ENCODE measurements at places on chromosomes 12 and 14.

DNA sequence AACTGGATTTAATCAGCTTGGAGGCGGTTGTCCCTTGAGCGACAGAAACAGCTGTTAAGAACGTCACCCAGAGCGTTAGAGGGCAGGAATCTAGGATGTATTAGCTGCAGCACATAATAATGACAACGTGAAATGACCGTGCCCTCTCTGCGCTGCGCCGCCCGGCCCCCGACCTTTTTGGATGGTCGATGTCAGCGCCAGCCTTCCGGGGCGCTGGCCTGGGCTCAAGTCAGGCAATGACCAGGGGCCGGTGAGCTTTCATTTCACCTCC, 427 bp upstream of the TMEM120B start:
- DNase-seq = no peak

GRCh38 chr14:93717668-93718320, 70.5 kb downstream of the PRIMA1 start:
- no peak for DNase-seq

DNA sequence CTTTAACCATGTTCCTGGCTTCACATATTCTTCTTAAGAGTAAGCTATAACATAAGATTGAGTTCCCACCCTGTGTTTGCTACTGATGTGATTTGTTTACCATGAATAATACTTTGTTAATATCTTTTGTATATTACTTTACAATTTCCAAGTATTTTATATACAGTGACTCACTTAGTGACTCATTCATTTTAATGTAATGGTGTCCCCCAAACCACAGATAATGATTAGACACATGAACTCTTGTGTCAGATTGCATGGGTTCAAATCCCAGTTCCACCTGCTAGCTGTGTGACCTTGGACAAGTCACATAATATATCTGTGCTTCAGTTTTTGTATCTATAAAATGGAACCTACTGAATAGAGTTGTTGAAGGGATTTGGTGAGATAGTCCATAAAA, 76.1 kb downstream of the MYF5 start:
- DNase-seq = no peak

- no peak for DNase-seq
These were observed 93.1 kb downstream of the SRGAP1 start for GRCh38 chr12:63937378-63938316.

DNA sequence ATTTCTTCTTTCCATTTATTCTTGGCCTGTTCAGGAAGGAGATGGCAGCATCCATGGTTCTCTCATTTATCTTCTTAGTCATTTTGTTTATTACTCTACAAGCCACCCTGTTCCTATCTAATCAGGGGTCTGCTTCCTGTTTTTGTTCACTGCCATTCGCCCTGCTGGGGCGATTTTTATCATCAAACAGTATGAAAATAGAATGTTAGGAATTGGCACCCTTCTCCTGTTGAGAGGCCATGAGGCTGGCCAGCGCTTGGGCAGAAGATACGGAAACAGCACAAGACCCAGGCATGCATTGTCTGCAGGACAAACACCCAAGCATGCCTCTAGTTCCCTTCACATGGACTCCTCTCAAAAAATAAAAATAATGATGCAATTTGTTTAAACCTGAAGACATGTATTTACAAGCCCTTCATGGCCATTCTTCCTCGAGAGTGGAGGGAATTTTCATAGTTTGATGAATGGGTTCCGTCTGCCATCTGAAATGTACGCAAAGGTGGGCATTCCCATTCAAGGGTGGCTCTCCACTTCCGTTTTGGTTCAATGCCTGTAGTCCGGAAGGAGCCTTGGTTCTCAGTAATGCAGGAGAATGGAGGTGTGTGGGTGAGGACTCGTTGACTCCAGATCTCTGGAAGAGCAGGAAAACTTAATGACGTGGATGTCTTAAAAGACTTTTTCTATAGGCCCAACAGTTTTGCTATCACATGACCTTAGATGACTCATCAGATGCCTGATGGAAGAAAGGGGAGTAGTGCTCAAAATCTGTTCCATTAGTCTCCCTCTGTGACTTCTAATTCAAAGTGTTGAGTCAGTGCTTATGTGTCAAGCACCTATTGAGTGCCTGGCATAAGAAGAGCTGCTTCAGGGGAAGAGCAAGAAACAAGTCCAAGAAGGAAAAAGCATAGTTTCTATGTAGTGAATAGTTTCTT, 252.4 kb upstream of the TBX3 start:
- no peak for DNase-seq

DNA sequence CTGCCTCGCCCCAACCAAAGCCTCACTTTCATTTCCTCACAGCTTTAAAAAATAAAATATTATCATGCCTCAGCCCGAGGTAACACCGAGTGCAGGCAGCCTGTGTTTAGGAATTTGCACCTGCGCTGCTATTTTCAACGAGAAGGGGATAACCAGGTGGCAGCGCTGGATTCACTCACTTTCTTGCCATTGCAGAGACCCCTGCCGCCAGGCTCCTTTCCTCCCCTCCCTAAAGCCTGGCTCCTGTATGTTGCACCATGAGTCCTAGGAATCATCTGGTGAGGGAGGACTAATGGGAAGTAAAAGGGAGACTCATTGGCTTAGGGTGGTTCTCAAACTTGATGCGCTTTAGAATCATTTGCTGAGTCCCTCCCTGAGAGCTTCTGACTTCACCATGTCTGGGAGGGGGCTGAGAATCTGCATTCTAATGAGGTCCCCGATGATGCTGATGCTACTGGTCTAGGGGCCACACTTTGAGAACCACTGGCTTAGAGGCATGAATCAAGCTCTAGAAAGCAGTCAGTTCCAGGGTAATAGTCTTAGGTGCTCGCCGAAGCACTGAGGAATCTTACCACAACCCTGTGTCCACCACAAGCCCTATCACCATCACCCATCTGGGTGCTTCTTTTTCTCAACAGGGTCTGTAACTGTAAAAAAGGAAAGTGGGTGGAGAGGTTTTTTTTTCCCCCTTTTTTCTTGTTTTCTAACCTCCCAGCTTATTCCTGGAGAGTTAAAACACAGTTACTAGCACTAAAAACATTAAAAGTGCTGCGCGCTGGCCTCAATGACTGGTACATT, 83.8 kb downstream of the SLC38A1 start:
- no peak for DNase-seq

GRCh38 chr14:75175677-75176141, 703 bp downstream of the TMED10 start:
- no peak for DNase-seq

- no peak for DNase-seq
These were observed 1006.0 kb upstream of the TMEM132C start for GRCh38 chr12:127260999-127261398.

- DNase-seq = peak; percentile 59
These were observed 131.1 kb downstream of the PRKCH start for GRCh38 chr14:61452452-61452851.

DNA sequence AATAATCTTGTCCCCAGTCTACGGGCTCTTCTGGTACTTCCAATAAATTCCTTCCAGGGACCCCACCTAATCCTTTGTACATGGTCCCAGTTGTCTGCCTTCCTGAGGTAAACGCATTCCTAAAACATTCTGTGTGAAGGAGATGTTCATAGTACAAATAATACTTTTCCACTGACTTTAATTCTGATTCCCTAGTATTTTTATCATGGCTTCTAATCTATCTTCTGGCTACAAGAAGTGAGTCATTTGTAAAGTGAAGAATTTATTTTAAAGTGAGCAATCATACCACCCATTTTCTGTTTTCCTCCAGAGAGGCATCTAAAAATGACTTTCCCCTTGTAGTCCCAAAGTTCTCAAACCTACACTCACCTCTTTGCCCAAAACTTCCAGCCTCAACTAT, 65.9 kb upstream of the NUDT4 start:
- DNase-seq = no peak

GRCh38 chr12:51844854-51845253, 3.7 kb downstream of the FIGNL2 start:
- no peak for DNase-seq

DNA sequence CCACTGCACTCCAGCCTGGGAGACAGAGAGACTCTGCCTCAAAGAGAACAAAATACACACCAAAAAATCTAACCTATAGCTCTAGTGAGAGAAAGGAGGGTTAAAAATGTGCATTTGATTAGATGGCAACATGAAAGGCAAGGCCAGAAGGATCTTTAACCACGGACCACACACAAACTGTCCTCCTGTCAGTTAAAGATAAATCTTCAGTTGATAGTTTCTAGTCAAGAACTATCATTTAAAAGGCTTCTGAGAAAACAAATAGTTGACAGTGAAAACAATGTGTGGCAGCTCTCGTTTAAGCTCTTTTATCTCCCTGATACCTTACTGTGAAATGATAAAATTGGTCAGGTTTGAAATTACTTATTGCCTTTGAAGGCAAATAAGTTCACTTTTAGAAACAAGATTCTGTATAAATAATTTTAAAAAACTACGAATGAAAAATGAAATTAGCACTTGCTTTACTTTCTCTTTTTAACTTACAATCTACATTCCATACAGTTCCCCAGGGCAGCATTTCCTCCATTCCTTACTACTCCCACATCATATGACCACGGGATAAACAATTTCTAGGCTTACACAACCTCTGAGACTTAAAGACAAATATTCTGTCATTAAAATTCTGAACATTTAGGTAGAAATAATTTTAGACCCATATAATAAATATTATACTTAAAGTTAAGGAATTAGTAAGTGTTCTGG, 71.4 kb upstream of the GNPNAT1 start:
- DNase-seq = no peak

DNA sequence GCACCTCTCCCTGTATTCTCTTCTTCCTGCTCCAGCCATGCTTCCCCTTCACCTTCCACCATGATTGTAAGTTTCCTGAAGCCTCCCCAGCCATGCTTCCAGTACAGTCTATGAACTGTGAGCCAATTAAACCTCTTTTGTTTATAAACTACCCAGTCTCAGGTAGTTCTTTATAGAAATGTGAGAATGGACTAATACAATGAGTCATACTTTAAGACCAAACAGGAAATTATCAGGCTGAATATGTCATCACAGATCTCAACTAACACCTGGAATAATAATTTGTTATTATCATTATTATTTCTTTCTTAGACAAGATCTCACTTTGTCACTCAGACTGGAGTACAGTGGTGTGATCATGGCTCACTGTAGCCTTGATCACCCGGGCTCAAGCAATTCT, 85.4 kb downstream of the KCNMB4 start:
- DNase-seq = no peak

DNA sequence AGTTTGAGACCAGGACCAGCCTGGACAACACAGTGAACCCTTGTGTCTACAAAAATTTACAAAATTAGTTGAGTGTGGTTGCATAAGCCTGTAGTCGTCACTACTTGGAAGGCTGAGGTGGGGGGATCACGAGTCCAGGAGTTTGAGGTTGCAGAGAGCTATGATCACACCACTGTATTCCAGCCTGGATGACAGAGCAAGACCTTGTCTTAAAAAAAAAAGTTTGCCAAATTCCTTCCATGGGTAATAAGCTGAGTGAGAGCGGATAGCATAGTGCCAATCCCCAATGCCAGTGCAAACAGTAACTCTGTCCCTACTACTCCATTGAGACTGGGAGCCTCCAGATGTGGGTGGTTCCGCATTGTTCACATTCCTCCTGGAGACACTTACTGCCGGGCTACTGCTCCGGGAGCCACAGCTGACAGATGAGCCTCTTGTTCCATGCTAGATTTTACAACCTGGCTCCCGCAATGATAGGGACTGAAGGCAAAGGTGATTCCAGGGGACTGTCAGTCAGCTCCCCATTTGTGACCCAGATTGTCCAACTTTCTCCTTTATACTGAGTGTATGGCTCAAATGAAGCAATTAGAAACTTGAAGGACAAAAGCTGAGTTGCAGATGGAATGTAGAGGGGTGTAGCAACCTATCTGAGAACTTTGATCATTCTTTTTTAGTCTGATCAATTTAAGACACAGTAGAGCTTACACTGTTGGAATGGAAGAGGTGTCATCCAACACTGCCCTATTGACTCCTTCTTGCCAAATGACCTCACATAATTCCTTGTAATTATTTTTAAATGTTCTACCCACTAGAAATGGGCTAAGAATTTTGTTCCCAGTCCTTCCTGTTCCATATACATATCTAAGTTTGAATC, 13.4 kb upstream of the FRMD6 start:
- DNase-seq = no peak

- DNase-seq = peak; percentile 85
These were observed 17.0 kb downstream of the ZDHHC22 start for GRCh38 chr14:77124345-77125280.

GRCh38 chr14:70340002-70340401, 19.5 kb downstream of the COX16 start:
- DNase-seq = no peak

DNA sequence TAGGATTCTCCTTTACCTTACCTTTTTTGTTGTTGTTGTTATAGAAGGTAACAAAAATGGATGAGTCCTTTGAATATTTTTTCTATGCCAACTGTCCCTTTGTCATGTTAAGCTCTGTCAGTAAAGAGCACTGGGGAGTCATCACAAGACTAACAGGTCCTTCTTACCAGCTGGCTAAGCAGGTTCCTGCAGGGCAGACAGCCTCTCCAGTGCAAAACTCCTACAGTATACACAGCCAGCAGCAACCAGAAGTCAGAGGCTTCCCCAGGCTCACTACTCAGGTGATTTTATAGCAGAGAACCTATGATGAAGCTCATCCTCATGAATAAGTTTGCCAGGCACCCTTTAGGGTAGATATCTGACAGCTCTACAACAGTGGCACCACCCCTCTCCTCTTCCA, 271.1 kb downstream of the RERGL start:
- no peak for DNase-seq

- no peak for DNase-seq
These were observed 60.8 kb upstream of the NEDD1 start for GRCh38 chr12:96846293-96846692.

DNA sequence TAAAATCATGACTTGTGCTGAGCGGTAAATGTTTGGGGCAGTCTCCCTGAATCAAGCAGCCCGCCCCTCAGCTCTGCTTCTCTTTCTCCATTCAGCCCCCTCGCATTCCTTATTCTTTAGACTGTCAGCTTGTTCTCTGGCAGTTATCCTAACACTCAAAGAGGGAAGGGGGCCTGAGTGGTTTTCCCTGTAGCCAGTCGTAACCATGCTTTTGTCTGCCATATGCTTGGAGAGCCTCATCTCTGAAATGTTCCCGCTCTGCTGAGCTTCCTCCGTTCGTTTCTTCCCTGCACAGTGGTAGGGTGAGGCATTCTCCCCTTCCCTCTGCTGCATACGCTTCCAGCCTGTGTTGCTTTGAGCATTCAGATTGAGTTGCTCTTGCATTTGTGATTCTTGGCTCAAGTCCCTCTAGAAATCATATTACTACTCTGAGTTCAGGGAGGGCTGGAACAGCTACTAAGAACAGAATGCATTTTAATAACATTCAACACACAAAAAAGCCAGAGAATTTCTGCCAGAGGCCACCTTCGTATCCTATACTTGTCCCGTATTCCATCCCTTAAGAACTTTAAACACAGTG, 119.7 kb downstream of the FBXL14 start:
- no peak for DNase-seq

- DNase-seq = no peak
These were observed 32.8 kb downstream of the ARHGAP5 start for GRCh38 chr14:32109676-32110547.

DNA sequence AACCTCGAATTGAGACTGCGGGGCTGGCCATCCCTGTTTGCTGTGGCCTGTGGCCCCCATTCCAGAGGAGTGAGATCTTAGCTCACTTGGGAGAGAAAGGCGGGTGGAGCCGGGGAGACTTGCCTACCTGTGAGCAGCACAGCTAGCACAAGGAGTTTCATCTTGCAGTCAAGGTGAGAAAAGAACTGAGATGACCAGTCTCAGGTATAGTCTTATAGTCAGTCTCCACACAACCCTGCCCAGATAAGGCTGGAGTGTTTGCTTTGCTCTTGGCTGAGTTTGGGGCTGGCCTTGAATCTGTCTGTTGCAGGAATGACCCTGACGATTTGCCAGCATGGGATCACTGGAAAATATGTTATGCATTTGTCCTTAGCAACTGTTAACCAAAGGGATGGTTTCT, at the start of gene PLA2G1B:
Gene PLA2G1B (minus strand): TSS at position 187 of the 400 bp plus-strand sequence. CDS start 26 bp downstream, at position 161.
- no peak for DNase-seq

Measured in activated naive CD8-positive, alpha-beta T cell treated with anti-CD3 and anti-CD28 coated beads, Interleukin-2, amount 10 ng/mL, durations not matched to agents 7 days and 5 days (primary cell).